ENCODE measurements at places on chromosomes 11 and 22.
A peak's percentile ranks its signal among the peaks of the same experiment; 100 is the strongest.

DNA sequence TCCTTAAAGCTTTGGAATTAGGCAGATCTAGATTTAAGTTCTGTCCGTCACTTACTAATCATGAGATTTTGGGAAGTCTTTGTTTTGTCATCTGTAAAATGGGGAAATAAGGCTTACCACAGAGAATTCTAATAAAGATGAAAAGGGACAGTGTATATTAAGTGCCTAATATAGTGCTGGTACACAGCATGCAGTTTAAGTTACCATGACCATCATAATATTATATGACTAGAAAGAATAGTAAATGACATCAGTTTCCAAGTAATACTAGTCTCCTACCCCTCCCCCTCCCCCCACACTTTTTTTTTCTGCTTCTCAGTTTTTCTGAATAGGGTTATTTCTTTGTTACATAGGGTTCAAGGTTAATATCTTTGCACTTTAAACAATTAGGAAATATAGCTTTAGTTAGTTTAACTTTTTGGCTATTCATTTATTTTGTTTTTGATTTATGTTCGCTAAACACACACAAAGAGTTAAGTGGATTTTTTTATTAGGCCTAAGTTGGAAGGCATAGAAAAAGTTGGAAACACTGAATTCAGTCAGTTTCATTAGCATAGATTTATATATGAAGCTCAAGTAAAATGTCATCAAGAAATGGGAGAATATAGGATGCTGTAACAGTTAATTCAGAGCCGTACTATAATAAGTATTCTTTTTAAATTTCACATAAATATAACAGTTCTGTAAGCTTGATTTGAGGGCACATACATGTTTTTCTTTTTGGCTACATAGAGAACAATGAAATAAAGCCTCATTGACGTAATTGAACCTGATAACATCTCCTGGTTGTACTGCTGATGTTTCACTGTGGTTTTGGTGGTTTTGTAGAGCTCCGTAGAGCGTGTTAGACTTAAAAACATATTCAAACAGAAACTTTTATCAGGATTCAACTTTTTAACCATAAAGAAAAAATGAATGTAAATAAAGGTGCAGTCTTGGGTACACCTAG, 121.2 kb downstream of the PDE3B start:
- no peak for DNase-seq

DNA sequence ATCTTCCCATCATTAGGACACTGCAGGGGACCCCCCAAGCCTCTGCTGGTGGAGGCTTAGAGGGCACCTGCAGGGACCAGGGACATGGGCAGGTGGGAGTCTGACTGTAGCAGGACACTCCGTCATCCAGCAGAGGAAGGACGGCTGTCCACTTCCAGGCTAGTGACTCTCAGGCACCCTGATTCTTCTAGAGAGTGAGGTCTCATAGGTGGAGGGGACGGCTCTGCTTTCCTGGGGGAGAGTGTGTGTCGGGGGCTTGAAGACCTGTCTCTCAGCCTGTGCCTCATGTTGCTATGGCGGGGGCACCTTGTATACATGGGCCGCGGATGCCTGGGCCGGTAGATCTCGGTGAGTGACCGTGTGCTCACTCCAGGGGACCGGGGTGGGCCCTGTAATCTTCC, 1116.6 kb downstream of the BRD1 start:
- DNase-seq = no peak

DNA sequence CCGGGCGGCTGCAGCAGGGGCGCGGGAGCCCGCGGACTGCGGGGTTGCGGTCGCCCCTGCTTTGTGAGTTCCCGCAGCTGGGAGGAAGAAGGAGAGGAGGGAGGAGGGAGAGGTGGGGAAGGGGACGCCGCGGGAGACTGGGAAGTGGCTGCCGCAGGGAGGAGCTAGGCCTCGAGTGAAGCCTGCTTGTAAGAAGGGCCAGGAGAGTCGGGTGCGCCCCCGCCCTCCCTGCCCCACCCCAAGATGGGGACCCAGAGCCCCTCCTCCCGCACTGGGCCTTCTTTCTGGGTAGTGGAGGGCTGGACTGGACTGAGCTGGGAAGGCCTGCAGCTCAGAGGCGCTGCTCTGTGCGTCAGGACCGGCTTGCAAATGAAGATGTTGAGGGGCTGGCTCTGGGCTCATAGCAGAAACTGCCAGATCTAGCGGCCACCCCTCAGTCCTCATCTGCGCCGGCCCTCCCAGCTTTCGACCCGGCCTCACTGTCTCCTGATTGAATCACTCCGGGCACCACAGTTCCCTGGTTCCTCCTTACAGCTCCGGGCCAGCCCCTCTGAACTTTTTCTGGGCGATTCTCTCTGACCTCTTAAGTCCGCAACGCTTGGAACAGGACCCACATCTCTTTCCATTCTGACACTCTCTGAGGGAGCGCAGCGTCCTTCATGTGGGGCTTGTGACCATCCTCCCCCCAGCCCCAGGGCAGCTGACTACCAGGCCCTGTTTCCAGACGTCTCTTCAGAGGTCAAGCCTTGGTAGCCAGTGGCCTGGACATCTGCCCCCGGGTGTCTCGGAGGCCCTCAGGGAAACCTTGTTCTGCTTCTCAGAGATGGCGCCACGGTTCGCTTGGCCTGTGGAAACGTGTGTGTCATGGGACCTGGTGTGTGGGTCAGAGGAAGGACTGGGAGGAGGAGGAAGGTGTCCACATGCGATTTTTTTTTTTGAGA, 21.9 kb downstream of the SERPINH1 start:
- DNase-seq = peak; percentile 84

GRCh38 chr11:133955945-133956421, 785 bp downstream of the IGSF9B start:
- no peak for DNase-seq

GRCh38 chr11:60710482-60710881, 11.1 kb downstream of the MS4A8 start:
- no peak for DNase-seq

DNA sequence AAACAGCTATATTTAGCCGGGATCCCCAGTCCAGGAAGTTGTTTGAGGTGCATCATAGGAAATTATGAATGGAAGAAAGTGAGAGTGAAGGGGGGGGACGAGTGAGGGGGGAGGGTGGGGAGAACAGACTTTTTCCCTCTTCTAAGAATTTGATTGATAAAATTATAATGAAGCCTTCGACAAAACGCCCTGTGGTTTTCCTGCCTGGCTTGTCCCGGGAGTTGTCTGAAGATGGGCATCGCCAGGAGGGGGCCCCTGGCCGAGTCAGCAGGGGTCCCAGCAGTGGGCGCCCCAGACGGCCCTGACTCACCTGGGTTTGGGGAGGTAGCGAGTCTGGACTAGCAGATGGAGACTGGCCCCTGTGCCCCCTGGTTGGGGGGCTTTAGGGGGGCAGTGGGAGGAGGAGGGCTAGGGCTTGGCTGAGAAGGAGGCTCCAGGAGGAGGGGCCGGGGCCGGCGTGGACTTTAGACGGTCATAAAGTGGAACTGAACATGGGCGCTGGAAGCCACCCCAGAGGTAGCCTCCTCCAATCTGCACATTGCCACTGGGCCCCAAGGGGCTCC, 336 bp upstream of the LIF start:
- DNase-seq = no peak

DNA sequence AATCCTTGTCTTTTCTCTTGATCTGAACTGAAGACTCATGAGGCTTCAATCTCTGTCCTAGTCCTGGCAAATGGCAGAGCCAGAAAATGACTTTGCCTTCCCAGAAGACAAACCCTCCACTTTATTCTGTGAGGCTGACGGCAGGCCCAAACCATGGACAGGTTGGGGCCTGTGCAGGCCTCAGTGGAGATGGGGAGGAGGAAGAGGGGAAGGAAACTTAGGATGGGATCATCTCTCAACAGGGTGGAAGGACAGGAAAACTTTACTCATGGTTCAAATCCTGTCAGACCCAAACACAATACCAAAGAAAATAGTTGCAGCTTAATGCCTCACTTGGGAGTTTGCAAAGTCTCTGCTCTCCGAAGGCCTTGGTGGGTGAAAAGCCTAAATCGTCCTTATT, 9.8 kb downstream of the RPL27A start:
- DNase-seq = no peak

DNA sequence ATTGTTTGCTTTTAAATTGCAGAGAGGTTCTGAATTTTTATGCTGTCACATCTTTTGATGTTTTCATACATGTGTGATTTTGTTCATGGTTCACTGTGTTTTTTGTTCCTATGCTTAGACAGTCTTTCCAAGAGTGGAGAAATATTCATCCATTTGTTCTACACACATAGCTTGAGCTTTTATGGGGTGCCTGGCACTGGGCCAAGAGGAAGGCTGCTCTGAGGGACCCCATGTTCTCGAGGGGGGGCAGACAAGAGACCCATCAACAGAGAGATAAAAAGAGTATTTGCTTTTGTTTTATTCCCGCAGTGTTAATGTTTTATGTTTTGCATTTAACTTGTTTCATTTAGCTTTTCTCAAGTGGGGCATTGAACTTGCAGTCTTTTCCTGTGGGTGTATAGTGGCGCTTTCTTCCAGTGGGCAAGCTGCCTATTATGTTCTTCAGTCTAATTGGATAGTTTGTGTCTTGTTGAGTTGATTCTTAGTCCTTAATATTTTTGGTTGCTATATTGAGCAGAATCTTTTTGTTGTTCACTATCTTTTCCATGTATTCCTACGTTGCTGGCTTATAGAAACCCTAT, 57.7 kb downstream of the CABIN1 start:
- peak; percentile 48 for DNase-seq

GRCh38 chr22:25567251-25567675, 2.8 kb downstream of the GRK3 start:
- DNase-seq = no peak

DNA sequence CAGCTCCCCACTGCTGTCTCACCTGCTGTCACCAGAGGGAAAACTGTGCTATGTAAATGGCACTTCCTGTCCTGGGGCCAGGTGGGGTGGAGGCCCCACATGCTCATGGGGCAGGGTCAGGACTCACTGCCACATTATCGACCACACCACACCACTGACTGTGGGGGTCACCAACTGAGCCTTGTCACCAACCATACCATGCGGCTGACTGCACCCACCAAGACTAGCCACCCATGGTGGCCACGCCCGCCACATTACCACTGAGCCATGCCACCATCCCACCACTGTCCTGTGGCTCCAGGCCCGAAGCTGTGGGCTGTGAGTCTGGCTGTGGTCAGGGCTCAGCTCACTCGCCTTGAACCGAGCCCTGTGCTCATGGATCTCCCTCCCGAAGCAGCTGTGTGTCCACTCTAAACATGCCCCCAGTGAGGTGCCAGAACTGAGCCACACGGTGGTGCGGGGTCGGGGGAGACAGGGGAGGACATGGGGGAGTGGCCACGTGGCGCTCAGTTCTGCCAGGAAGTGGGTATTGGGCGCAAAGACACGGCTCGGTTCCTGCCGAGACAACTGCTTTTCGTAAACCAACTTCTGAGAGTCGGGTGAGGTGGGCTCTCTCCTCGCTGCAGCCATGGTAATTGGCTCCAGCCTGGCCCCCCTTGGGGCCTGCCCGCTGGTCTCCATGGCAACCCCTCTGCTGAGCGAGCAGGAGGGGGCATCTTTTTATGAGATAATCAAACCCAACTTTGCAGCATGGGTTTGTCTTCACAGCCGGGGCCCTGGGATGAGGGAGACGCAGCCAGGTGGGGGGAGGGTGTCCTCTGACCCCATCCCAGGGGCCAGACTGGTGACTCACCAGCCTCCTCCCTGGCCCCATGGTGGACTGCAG, 23.2 kb downstream of the RTN4R start:
- DNase-seq = no peak

DNA sequence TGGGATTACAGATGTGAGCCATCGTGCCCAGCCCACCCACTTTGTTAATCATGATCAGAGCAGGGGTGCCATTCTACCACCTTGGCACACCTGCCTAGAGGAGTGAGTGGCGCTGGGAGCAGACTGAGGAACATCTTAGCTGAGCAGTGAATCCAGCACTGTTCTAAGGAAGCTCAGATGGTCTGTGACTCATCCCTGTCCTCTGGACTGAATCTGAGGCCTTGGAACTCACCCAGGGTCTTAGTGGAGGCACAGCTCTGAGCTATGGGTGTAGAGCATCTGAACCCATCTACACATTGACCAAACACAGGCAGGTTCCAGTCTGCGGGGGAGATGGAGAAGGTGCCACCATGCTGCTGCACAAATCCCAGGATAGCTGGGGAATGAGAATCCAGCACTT, 14.9 kb downstream of the PGAP2 start:
- no peak for DNase-seq

- no peak for DNase-seq
These were observed 31.0 kb downstream of the ZBED4 start for GRCh38 chr22:49884503-49885260.

GRCh38 chr11:86155200-86155844, 86.4 kb upstream of the PICALM start:
- no peak for DNase-seq

DNA sequence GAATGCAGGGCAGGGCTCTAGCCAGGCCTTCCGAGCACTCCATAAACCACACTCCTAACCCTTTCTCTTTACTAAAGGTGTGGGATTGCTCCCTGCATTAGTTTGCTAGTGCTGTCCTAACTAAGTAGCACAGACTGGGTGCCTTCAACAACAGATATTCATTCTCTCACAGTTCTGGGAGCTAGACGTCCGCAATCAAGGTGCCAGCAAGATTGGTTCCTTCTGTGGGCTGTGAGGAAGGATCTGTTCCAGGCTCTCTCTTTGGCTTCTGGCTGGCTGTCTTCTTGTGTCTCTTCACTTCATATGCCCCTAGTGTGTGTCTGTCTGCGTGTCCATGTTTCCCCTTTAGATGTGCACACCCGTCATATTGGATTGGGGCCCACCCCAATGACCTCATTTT, 59.8 kb downstream of the GALNT18 start:
- no peak for DNase-seq

DNA sequence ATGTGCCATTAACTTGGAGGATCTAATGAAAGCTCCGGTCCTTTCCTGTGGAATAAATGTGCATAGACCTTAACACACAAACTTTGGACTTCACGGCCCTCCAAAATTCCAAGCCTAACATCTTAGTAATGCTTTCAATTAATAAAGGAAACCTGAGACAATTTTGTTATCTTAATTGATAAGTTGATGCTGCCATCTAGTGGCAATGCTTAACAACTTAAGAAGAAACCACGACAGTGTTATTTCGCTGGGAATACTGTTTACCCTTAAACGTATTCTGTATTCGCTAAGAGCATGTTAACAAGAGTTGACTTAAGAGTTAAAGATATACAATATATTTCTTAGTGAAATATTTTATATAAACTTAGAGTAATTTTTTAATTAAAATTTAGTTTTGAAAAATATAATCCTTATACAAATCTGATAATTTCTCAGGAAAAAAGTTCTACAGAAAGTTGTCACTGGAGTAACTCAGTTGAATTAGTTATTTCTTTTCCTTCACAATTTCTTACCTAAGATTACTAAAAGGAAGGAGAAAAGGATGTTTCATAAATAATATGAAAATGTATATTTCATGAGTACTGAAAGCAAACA, 35.0 kb upstream of the OR9G4 start:
- no peak for DNase-seq

- no peak for DNase-seq
These were observed 101.5 kb downstream of the PLEKHA7 start for GRCh38 chr11:16912692-16913111.

Measured in ovary (tissue), 10 donors.